ENCODE measurements at places on chromosomes 2 and 18.

GRCh38 chr18:71899707-71900472 lies 644.3 kb downstream of the CBLN2 start:
- DNase-seq, result no peak

GRCh38 chr2:226431288-226431948 lies 368.2 kb downstream of the IRS1 start:
- peak; percentile 67 for DNase-seq

- DNase-seq, result no peak
Measured at GRCh38 chr2:171405546-171405945, 28.2 kb downstream of the METTL8 start.

DNA sequence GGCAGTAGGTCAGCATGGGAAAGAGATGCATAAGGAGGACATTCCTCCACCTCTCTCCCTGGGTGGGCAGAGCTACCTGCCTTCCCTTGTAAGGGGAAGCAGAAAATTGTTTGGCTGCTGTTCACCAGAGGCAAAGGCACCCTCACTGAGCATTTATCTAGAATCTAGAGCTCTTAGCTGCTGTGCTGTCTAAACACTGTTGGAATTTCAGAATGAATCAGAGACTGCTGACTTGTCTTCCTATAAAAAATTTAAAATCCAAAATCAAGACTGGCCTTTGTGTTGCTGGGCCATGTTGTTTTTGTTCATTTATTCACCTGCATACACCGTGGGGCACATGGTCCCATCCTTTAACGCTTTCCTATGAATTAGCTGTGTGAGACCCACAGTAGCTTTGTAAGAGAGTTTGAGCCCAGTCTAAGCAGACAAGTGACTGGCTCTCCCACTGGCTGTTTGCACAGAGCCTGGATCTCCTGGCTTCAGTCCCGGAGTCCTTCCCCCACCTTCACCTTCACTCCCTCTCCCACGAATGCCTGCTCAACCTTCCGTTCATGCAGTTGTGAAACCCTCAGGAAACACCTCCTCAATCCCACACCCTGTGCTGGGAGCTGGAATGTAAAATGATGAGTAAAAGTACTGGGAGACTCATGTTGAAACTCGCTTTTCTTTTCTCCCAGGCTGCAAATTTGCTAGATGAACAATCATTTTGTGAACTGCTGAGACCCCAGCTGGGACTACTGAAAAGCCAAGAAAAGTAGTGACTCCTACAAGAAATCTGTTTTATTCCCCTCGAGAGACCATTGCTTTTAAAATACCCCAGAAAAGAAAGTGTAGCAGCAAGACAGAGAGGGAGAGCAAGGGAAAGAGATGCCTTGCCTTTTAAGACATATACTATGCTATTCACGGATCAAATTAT lies 76.2 kb downstream of the FAM168B start:
- no peak for DNase-seq

GRCh38 chr2:173938700-173939384 lies 26.3 kb downstream of the SP3 start:
- no peak for DNase-seq

Data from LHCN-M2 (cell line).